C1 segment of cervical spinal cord (tissue), 14 donors: ENCODE measurements at places on chromosomes 4 and X.
A peak's percentile ranks its signal among the peaks of the same experiment; 100 is the strongest.

- no peak for DNase-seq
These were observed 30.6 kb downstream of the ANK2 start for GRCh38 chr4:113080050-113080449.

DNA sequence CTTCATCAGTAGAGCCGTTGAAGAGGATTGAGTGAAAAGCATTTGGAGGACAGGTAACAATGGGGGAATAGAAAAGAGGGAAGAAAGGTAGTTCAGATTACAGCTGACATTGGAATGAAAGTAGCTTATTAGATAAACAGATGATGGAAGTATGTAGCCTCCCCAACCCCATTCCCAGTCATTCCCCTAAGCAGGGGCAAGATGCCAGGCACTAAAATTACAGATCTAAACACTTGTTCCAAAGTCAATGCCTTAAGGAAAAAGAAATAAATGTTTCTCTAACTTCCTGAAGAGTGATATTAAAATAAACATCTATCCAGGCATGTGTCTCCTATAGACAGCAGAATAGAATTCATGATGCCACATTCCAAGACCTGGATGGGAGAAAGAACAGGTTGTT, 350.8 kb downstream of the PDGFC start:
- no peak for DNase-seq

- no peak for DNase-seq
These were observed 200.6 kb downstream of the MAPK10 start for GRCh38 chr4:86159216-86159615.

DNA sequence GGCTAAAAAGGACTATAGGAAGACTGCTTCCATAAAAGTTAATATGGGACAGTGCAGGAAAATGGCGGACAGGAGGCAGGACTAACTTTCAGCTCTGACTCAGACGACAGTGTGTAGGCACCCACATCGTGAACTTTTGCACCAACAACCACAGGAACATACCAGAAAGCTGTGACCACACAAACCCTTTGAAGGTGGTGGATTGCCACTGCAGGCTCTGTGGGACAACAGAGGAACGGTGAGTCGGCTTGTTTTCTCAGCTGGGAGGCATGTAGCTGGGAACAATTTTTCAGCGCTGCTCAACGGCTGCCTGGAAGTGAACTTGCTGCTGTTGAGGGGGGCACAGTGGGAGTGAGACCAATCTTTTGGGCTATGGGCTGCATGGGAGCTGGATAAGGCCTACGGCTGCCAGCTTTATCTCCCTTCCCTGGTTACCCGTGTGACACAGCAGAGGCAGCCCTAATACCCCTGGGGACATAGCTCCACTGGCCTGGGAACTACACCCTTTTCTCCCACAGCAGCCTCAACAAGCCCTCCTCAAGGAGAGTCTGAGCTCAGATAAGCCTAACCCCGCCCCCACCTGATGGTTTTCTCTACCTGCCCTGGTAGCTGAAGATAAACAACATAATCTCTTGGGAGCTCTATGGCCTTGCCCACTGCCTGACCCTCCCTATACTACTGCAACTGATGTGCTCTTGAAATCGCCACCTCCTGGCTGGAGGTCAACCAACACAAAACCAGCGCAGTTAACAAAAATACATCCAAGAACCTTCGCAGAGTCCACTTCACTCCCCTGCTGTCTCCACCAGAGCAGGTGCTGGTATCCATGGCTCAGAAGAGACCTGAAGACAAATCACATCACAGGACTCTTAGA, 1537.0 kb downstream of the C4orf33 start:
- no peak for DNase-seq

DNA sequence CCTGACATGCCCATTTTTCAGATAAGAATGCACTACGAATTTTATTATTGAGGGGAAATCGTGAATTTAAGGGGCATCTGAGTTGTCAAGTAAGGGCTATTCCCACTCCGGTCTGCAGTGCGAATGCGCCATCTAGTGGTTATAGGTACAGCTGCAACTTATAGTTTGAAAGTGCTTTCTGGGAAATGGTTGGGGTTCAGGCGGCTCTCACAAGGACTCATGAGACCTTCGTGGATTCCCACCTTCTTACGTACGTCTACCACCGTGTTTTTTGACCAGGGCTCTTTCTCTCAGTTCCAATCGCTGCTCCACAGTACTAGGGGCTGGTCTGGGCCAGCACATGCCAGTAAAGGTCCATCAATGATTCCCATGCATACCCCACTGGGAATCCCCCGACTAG, 12.3 kb downstream of the MSL3 start:
- no peak for DNase-seq

- DNase-seq, result no peak
These were observed 2.3 kb downstream of the TMEM187 start for GRCh38 chrX:153974726-153975286.

DNA sequence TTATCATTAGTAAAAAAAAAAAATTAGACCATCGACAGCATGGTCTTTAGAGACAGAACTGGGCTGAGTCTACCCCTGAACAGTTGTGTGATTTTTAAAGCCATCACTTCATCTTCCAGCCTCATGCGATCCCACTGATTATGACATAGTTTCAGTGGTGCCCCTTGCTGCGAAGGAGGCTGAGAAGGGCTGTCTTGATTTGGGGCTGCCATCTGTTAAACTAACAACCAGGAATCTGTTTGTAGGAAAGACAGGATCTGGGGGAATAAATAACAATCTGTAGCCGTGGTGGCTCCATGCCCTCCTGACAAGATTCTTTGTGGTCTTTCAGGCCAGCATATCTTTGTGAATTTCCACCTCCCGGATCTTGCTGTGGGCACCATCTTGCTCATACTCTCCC, 17.1 kb downstream of the SLC34A2 start:
- DNase-seq, result no peak

DNA sequence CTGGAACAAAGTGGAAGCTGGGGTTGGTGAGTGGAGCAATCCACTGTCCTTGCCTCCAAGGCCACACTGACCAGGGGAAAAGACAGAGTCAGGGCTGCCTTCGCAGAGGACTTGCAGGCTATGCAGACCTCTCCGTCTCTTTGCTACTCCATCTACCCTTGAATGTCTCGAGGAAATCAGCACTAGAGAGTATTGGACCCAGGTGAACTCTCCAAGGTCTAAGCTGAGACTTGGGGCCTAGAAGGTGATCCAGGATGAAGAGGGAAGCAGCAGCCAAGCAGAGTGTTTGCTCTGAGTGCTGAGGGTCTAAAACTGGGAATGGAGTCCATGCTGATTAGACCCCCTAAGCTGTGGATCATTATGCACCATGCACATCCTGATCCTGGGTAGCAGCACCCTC, 54.5 kb downstream of the ANXA3 start:
- no peak for DNase-seq

- no peak for DNase-seq
These were observed 105.4 kb upstream of the ANK2 start for GRCh38 chr4:112944006-112944405.

GRCh38 chr4:148808416-148808815, 366.2 kb upstream of the NR3C2 start:
- no peak for DNase-seq

DNA sequence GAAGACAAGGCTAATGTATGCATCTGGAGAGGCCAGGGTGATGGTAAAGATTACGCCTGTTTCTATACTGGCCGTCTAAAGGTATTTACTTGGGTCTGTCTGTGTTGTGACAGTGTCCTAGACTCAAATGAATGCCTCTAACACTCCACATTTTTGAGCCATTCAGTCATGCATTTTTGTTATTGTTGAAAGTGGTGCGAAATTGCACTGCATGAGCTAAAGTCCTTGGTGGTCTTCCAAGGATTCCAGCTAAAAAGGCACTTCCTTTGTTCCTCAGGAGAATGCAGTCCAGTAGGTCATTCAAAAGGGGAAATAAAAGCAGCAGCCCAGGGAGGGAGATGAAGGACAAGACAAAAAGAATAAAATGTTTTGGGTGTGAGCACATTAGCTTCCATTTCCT, 3.0 kb downstream of the GPC4 start:
- no peak for DNase-seq

DNA sequence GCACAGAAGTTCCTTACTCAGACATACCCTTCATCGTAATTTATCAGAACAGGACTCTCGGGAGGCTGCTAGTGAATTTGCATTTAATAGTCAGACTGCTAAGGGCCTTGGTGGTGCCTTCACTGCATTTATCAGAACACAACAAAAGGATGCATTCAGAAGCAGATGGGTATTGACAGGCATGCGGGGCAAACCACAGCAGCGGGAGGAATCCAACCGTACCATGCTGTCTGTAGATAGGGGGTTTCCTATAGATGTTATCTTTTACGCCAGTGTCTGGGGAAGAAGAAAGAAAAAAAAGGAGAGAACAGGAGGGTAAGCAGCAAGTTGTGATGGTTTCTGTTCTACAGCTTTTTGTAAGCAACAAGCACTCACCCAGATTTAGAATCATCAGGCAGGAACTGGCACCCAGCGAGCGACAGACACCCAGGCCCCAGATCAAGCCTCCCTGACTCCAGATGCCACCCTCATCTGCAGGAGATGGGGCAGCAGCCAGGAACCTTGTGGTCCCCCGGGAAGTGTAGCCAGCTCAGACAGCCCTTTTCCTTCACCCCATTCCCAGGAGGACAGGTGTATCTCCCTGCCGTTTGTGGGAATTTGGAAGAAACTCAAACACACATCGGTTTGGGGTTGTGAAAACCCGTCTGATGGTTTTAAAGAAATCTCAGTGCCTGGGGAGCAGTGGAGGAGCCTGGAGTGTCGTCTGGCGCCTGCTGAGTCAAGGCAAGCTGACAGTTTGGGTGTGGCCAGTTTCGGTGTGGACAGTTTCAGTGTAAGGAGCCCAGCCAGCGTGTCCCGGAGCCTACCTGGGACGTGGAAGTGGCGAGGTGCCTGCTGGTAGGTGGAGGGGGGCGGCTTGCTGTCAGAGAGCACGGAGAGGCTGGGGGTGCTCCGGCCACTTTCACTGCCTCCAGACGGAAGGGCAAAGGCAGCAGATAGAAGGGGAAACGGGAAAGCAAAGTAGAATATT, 80.0 kb upstream of the AFAP1 start:
- peak; percentile 66 for DNase-seq

DNA sequence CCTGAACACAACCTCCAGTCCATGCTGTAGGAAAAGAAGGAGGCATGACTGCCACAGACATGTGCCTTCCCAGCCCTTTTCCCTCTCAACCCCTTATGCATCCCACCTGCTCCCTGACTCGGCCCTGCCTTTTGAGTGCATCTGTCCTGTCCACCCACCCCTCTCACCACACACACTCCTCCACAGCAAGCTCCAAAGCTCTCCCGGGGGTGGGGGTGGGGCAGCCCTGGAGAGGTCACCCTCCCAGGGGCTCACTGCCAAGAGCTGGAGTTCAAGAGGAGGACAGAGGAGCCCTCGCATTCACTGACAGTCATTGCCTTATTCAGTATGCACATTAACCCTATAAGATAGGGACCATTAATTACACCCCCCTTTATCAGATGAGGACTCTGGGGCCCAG, 46.6 kb upstream of the MAMLD1 start:
- DNase-seq, result no peak

DNA sequence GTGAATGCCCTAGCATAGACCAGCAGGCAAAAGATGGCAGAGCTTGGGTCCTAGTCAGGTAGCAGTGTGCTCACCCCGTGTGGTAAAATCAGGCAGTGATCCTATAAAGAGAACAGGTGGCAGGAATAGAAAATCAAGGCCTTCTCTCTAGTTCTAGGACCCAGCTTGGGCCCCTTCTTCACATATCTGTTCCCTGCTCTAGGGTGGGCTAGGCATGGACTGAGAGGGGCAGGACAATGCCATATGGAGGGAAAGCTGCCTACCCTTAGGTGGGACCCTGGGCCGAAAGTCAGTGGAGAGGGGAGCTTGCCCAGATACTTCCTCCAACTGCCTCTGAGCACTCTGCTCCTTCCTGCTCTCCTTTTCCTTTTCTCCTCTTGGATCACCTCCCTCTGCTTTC, 117.4 kb upstream of the NALF2 start:
- DNase-seq, result no peak

- DNase-seq, result no peak
These were observed 92.6 kb downstream of the LNX1 start for GRCh38 chr4:53498706-53499105.

DNA sequence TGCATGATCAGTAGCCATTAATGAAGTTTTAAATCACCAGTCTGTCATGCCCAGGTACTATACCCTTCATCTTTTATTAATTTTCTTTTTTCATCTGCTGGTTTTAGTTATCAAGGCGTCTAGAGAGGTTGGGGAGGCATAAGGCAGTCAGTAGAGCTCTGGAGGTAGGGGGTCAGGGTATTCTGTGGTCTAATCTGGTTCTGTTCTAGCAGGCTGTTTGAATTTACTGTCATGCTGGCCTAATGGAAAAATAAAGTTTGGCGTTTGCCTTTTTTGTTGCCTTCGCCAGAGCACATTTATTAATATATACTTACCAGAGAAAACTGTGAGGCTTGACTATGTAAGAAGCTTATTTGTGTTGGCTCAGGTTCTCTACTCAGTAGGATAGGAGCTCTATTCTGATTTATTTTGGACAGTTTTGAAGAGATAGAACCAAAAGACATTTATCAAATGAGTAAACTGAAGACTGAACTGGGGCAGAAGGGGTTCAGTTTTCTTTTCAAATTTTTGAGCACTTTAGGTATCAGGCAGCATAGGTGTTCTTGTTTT, 46.9 kb downstream of the TMEM131L start:
- DNase-seq, result no peak

- DNase-seq, result no peak
These were observed 28.9 kb upstream of the BTC start for GRCh38 chr4:74823194-74823593.

DNA sequence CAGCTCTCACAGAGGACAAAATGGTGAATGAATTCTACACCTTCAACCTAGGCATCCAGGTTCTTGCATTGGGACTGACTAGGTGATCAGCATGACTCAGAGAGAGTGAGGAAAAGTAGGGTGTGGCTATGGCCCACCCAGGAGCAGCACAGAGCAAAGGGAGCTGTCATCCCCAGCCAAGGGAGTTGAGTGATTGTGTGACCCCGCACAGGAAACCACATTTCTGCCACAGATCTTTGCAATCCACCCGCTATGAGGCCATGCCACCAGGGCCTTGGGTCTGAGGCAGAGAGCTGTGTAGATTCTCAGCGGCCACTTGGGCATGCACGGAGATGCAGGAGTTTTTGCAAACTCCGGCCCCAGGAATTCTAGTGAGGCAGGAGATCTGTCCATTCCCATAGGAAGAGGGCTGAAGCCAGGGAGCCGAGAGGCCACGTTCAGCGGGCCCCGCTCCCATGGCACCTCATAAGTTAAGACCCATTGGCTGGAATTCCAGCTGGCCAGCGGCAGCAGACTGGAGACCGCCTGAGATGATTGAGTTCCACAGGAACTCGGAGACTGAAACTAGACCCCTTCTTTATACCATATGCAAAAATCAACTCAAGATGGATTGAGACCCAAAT, 75.9 kb downstream of the NAA11 start:
- DNase-seq, result no peak

- no peak for DNase-seq
These were observed 11.7 kb downstream of the COQ2 start for GRCh38 chr4:83272900-83273299.
